ENCODE measurements at places on chromosomes 11 and 22.

- DNase-seq = no peak
Observed at GRCh38 chr11:64185175-64185692, 737 bp upstream of the STIP1 start.

GRCh38 chr11:34256150-34256549, 101.7 kb downstream of the ABTB2 start:
- DNase-seq = no peak

DNA sequence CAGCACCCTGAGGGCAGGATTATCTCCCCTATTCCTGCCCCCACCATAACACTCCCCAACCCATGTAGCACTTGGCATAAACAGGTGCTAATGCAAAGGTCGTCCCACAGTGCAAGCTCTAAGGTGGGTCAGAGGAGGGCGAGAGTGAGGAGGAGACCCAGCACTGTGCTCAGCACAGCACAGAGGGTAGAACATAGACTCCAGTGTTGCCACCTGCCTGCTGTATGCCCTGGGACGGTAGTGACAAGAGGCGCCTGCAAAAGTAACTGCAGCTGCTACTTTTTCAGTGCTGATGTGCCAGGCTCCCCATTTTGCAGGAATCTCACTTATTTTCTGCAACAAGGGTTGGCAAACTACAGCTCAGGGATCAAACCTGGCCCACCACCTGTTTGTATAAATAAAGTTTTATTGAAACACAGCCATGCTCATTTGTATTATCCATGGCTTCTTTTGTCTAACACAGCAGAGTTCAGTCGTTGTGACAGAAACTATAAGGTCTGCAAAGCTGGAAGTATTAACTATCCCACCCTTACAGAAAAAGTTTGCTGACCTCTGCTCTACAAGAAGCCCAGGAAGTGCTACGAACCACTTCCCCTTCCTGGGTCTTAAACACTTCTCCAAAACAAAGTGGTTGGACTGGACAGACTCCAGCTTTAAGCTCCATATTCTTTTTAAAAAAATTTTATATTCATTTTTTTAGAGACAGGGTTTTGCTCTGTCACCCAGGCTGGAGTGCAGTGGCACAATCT, 16.9 kb upstream of the CDC42BPG start:
- DNase-seq = no peak

DNA sequence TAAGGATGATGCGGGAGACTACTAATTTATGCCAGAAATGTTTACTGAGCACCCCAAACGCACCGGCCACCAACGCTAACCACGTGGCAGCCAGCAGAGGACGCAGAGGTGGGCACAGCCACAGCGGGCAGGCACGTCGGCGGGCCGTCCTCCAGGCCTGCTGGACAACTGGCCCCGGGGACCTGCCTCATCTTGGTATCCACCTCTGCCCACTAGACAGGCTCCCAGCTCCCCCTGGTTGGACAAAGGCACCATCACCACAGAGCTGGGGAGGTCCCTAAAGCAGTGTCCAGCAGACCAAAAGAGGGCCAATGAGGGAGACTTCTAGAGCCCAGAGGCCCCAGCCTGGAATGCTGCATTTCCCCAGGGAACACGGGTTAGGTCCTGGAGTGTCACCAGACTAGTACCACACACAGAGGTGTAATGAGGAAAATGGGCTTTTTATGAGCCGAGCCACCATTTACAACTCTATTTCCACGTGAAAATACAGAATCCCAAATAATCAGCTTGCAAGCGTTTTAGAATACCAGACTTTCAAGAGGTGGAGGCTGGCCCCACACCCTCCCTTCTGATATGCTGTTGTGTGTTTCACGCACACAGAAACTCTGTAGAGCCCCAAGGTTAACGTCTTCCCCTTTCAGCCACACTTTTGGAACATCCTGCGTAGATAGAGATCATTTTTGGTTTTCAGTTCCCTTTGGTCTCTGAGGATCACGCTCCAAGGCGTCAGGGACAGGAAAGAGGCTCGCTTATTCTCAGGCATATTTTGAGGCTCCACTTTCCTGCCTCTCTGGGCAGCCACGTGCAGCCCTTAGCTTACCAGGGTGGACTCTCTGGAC, 23.7 kb upstream of the BID start:
- no peak for DNase-seq

DNA sequence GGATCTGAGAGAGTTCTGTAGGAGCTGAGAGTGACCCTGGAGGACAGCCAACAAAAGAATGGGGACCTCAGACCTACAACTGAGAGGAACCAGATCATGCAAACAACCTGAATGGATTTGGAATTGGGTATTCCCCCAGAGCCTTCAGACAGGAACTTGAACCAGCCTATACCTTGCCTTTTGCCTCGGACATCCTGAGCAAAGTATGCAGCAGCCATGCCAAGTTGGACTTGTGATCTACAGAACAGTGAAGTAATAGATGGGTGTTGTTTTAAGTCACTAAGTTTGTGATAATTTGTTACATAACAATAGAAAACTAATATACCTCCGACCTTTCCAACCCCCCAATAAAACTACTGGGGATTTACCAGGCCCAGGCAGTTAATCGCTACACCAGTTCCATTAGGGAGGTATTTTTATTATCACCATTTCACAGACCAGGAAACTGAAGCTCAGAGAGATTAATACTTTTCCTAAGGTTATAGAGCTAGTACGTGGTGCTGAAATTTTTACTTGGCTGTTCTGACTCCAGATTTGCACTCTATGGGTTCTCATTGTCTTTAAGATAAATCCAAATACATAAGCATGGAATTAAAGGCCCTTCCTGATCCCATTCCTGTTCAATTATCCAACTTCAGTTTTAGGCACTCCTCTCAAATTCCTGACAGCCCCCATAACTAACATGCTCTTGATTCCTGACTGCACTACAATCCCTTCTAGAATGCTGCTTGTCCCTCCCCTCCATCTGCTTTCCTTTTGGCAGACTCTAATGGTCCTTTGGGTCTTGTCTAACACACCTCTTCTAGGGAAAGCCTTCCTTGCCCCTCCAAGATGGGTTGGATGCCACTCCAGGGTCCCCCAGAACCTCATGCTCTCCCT, 1.7 kb upstream of the RASSF10 start:
- no peak for DNase-seq

- DNase-seq = no peak
Observed at GRCh38 chr11:85946221-85946620, 91.0 kb downstream of the CCDC83 start.

- peak; percentile 59 for DNase-seq
Observed at GRCh38 chr22:35172442-35172841, 84.9 kb upstream of the HMGXB4 start.

DNA sequence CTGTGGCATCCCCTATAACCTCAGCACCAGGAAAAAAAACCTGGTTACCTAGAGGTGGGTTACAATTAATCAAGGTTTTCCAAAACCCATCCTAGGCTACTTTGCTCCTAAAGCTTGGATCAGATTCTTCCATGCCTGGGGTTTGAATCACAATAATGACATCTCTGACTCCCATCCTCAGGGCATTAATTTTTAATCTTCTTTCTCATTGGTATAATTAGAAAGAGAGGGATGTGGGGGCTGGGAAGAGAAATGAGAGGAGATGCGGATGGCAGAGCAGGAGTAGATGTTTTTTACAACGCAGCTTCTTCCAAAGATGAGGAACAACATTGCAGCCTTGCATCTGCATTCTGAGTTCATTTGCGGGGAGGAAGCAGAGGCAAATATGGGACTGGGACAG, 117.2 kb upstream of the E2F8 start:
- no peak for DNase-seq

DNA sequence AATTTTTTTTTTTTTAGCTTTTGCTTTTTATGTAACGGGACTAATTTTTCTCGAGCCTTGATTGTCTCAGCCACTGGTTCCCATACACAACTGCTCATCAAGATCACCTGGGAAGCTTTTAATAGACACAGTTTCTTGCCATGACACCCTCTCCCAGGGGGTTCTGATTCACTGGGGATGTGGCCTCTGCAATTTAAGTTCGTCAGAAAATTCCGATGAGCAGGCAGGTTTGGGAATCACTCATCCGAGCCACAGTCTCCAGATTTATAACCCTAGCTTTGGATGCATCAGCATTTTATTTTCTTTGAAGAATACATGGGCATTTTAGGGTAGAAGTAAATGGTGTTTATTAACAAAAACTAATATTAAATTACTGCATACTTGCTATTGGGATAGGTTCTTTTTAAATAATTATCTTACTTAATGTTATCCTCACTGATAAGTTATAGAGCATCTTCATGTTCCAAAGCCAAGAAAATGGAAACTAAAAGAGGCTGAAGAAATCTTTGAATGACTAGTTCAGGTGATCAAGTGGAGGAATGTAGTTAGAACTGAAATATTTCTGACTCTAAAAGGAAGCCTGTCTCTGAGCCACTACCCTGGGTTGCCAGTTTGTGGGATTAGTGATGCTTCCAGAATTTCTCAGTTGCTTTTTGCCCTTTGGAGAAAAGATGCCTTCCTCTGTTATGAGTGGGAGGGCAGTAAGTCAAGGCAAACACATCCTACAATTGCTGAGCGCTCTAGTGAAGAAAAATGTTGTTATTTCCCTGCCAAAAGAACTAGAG, 319.0 kb downstream of the DDX10 start:
- no peak for DNase-seq

DNA sequence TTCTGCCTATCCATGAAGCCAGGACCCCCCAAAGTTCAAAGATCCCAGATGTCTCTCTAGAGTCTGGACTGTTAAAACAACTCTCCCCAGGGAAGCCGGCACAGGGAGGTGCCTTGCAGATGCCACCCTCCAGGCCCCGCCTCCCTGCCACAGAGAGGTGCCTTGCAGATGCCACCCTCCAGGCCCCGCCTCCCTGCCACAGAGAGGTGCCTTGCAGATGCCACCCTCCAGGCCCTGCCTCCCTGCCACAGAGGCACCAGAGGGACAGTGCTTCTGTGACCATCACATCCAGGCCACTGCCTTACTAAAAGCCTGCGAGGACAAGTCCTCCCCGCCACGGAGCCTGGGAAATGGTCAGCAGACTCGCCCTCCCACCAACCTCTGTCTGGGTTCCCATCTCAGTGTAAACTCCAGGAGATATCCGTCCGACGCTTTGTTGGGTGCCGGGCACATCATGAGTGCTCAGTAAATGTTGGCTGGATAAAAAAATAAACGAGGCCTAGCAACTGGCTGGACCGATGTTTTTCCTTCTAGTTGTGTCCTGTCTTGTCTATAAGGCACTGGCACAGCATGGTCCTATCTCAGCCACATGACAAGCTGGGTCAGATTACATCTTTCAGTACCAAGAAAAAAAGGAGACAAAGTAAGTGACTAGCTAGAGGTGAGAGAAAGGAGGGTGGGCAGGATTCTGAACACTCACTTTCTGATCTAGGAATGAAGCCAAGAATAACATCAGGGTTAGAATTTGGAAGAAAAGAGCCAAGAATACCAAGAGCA, 91.2 kb upstream of the CSNK2A3 start:
- no peak for DNase-seq

DNA sequence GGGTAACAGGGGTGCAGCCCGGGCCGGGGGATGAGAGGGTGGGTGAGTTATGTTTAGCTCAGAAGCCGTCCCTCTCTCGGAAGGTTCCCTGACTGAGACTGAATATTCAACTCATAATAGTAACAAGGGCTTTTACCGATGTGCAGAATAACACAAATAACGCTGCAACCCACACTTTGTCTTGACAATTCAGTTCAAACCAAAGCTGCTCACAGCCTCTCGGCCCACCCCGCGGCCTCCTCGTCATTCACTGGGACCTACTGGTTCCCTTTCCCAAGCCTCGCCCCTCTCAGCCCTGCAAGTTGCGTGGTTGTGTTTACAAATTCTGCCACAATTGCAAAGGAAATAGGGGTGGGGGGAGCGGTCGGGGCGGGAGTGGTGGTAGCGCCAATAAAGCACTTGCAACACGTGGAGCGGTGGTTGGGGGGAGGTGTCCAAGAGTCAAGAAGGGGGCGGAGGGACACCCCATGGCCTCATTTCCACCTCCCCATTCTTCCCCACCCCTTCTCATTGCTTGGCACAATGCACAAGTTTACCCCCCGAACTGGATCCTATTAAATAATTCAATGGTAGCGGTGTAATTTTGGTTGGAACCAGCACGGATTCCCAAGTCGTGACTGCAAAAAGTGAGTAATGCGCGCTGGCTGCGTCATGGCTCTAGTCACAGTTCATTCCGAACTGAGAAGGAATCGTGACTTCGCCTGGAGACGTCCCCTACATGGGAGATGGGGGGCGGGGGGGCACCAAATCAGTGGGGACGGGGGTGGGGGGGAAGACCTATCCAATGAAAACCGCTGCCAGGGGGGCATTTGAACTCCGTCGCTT, 102.0 kb upstream of the HSD17B12 start:
- DNase-seq = no peak

GRCh38 chr22:21038405-21038804, 6.0 kb upstream of the SLC7A4 start:
- DNase-seq = no peak

DNA sequence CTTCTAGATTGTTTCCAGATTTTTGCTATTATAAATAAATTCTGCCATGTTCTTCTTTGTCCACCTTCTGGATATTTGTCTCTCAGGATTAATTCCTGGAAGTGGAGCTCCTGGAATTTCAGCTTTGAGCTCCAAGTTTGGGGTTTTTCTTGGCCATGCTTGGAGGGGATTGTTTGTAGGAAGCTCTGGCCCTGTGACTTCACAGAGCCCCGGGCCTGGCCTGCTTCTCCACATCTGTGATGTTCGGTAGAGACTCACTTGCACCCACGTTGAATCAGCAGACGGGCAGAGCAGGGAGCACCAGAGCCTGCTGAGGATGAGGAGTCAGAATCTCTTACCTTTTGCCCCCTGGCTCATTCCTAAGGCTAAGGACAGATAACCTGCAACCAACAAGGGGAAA, 35.7 kb downstream of the LRRC32 start:
- no peak for DNase-seq

DNA sequence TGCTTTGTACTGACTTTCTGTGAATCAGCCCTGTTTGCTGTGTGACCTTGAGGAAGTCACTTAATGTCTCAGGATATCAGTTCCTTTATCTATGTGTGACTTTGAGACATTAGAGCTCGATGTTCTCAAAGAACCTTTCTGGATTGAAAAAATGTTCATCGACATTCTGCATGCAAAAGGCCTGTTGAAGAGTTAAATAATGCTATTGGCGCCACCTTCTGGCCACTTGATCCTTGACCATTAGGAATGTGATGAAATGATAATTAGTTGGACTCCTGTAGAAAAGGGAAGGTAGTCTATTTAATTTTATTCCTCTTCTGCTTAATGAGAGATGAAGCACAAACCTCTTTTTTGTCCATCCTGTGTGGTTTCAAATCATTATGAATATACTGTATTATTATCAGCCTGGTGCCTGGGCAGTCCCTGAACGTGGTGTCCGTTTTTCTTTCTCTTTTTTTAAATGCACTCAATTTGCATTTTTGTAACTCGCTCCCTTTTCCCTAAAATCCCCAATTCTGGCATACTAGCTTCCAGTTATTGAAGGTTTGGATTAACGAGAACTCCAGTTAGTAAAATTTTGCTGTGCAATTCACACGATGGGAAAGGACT, 20.7 kb downstream of the ELF5 start:
- DNase-seq = peak; percentile 68

DNA sequence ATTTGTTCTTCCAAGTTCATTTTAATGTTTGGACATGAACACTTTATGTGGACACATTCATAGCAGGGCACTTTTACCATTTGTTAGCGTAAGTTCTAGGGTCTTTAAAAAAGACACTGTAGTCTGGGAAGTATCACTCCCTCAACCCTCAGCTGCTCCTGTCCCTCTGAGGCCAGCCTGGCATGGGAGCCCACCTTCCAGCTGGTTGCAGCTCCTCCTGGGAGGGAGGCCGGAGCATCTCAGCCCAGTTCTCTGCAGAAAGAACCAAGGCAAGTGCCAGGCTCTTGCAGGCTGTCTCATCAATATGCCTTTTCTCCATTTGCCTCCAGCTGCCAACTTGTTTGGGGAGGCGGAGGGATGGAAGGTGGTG, 150.6 kb downstream of the OPCML start:
- no peak for DNase-seq

- DNase-seq = no peak
Observed at GRCh38 chr11:16780146-16780545, 41.7 kb downstream of the C11orf58 start.

- no peak for DNase-seq
Observed at GRCh38 chr22:24417200-24417599, 10.2 kb upstream of the ADORA2A start.
